IPS DF 6.9 (cell line): ENCODE measurements at places on chromosomes 7 and 10.

DNA sequence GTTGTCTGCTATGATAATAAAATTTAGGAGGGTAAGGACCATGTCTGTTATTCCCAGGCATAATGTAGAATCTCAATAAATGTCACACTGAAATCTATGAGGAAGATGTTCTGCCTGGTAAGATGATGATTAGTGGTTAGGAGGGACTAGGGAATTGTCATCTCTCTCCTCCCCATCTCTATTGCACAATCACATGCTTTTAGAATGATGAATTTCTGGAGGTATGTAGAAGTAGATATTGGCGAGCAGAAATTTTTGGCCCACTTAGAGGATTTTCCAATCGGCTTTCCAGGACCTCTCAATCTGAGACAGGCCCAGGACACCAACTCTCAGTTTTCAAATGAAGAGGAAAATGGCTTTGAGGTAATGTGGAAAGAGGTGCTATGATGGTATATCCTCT is 2.0 kb upstream of the PITX3 start:
- DNase-seq = no peak

DNA sequence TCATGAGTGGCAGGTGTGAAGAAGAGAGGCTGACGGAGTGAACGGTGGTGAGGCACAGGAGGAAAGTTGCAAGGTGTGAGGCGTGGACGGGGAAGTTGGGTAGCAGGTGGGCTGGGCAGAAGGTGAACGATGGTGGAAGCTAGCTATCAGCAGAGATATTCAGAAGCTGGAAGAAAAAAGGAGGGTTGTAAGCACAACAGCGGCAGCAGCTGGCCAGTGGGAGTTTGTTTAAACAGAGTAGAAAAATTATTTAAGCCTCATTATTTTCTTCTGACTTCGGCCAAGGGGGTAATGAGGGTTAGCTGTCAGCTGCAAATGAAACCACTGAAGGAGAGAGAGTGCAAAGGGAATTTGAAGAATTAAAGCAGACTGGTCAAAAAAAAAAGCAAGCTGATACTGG is 62.1 kb upstream of the PRKAR2B start:
- no peak for DNase-seq

- DNase-seq = peak; percentile 25
Observed at GRCh38 chr7:12094365-12094921, 116.7 kb upstream of the TMEM106B start.

GRCh38 chr7:150949971-150950491 is 28.1 kb downstream of the KCNH2 start:
- no peak for DNase-seq

DNA sequence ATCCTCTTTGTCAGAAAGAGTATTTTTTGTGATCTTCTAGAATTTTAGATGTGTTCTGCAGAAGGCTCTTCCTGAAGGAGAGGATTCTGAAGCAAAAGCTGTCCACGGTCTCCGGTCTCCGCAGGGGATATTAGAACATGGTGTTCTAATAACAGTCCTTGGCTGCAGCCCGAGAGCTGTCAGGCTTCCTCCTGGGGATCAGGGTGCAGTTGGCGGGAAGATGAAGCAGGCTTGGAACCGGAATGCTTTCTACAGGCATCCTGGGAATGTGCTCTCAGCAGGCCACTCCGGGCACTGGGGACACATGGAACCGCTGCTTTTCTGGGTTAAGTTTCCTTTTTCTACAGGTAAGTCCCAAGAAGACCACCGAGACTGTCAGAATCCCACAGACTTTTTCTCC is 118.6 kb upstream of the PARD3 start:
- DNase-seq = no peak

DNA sequence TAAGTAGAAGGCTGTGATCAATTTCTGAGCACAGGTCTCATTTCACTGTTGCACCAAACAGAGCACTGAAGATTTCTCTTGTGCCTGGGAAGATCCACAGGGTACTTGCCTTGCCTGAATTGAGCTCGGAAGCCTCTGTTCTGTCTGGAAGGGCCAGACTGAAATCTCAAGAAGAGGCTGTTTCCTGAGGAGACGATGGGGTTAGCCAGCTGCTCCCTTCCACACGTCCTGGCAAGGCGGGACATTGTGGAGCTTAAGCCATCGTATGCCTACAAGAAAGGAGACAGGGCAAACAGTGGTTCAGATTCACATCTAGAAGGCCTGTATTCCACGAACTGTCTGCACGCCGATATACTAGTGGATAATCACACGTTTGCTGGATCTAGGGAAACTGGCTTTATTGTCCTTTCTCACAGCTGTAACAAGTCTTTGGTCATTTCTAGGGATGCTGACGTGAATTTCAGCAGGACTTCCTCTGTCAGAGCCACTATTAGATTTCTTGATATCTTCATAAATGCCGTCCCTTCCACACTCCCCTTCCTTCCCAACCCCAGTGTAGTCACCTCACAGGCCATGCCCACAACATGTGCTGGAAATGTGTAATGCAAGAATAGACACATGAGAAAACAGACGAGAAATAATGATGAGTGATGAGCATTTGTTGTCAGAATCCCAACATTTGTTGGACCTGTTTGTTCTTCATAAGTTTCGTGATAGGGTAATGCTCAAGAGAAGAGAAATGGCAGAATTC is 137.2 kb upstream of the RSU1 start:
- DNase-seq = no peak

GRCh38 chr7:93361853-93362252 is 129.7 kb downstream of the VPS50 start:
- DNase-seq = no peak

- DNase-seq = no peak
Observed at GRCh38 chr10:49183596-49184542, 4.3 kb downstream of the TMEM273 start.

- no peak for DNase-seq
Observed at GRCh38 chr7:155453296-155454182, 4.4 kb upstream of the EN2 start.

GRCh38 chr7:158280448-158281144 is 307.0 kb downstream of the PTPRN2 start:
- no peak for DNase-seq

GRCh38 chr7:5420881-5421713 is 2.5 kb downstream of the TNRC18 start:
- DNase-seq = no peak

DNA sequence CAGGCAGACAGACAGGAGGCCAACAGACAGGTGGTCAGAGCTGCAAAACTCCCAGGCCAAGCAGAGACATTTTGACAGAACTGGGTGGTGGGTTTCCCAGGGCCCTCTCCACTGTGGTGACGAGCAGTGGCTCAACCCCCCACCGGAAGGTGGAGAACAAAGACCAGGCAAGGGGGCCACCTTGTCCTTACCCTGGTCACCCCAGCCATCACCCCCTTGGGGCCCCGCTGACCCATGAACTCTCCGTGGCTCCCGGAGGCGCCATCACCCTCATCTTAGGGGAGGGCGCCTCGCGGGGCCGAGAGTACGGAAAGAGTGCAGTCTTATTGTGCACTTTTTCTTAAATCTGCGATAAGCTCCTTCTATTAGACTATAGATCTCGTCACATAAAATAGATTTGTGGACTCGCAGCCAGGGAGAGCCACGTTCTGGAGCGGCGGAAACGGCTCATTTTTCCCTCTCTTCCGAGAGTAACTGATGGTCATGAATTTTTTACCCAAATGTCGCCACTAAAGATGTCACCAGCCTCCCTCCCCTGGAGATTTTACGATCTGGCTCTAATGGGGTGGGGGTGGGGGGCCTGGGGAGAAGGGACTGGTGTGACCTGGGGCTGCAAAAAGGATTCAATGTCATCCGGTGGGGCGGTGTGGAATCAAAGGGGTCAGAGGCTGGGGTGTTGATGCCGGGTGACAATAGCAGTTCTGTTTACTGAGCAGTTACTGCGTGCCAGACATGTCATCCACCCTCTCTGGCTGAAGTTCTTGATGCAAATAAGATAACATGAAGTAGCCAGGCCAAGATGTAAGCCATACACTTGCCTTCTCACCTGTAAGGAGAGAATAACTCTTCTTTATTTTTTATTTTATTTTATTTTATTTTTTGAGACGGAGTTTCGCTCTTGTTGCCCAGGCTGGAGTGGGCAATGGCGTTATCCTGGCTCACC is 71.1 kb upstream of the MYL10 start:
- no peak for DNase-seq

- DNase-seq = no peak
Observed at GRCh38 chr7:17598846-17599245, 300.4 kb downstream of the AHR start.

- no peak for DNase-seq
Observed at GRCh38 chr10:32327364-32327691, 19.6 kb downstream of the EPC1 start.

DNA sequence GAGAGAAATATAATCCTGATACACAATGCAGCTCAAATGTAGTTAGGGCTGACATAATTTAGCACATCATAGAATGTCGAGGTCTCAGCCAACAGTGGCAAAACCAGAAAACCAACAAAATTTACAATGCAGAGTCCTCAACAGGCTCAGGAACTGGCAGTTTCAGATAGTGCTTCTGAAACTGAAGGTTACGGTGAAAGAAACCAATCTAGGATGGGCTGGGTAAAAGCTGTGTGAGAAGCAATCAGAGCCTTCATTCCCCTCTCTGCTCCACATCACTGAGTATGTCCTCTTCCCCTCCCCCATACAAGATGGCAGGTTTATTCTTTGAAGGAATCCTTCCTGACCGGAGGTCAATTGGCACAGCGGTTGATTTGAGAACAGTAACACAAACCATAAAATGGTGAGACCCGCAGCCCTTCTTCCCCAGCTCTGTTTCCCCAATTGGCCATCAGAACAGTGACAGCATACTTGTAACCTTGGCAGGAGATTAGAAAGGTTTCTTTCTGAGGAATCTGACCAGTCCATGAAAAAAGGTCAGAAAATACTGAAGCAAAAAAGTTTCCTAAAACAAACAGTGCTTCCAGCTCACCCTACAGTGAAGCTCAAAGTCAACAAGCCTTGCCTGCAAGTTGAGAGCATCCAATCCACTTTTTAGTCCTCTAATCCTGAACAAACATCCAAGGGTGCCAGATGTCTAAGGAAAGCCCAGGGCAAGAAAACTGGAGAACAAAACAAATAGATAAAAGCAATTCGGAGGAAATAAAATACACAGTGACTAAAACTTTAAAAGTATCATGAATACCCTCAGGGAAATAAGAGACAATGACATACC is 53.9 kb upstream of the IL6 start:
- no peak for DNase-seq
